ENCODE measurements at places on chromosomes 7 and 10.

- DNase-seq = no peak
Observed at GRCh38 chr10:23381298-23382040, 36.9 kb upstream of the C10orf67 start.

GRCh38 chr10:53029449-53029848 lies 256.9 kb upstream of the MBL2 start:
- DNase-seq = no peak

GRCh38 chr7:1663223-1663622 lies 6.9 kb upstream of the ELFN1 start:
- DNase-seq = no peak

DNA sequence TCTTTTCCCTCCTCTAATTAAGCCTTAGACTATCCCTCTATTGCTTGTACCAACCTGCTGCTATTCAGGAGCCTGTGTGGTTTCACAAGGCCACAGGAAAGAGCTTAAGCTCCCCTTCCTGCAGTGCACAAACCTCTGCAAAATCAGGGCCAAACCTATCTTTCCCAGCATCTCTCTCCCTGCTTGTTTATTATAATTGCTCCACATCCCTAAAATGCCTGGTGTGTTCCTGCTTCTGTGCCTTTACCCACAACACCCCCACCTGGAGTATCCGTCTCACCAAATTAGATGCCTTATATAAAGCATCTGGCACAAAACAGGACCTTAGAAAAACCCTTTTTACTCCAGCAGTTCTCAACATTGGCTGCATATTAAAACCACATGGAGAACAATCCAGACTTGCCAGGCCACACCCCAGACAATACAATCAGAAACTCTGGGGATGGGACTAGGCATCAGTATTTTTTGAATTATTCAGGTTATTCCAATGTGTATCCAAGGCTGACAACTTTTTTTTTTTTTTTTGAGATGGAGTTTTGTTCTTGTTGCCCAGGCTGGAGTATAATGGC lies 16.7 kb downstream of the SEC31B start:
- no peak for DNase-seq

GRCh38 chr10:93149761-93150160 lies 76.1 kb downstream of the CYP26A1 start:
- DNase-seq = peak; percentile 68

GRCh38 chr10:90350122-90350521 lies 507.7 kb downstream of the HTR7 start:
- DNase-seq = no peak

GRCh38 chr10:100723770-100724530 lies 21.4 kb upstream of the PAX2 start:
- DNase-seq = no peak

DNA sequence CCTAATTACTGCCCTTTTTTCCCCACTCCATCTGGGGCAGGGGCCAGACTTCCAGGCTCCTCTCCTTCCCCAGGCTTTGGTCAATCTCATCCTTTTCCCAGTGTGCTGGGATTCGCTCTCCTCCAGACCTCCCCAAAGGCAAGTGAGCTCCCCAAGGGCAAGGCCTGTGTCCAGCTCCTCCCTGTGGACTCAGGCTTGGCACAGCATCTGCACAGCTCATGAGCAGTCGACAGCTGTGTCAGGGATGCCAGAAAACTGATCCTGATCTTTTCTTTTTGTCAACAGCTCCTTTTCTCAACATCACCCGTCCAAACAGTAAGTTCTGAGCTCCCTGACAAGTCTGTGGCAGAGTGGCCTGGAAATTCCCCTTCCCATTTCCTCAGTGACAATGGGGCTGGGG lies 67.1 kb downstream of the C10orf120 start:
- no peak for DNase-seq

- DNase-seq = no peak
Observed at GRCh38 chr7:72781161-72781560, 46.8 kb downstream of the TYW1B start.

DNA sequence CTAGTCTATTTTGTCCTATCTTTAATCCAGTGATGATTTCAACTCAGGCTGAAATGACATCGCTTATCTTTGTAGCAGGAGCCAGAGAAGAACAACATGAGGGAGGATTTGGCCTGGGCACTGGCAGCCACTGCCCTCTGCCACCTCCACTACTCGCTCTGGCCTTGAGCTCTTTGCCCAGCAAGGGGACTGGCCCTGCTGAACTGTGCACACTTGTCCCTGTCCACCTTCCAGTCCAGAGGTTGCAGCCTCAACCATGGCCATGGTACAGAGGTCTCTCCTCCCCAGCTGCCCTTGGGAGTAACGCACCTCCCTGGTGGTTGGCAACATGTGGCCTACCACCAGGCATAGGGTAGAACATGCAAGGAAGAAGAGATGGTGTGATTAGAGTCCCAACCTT lies 8.4 kb downstream of the HABP2 start:
- no peak for DNase-seq

- peak; percentile 69 for DNase-seq
Observed at GRCh38 chr10:44830022-44830421, 81.1 kb upstream of the TMEM72 start.

DNA sequence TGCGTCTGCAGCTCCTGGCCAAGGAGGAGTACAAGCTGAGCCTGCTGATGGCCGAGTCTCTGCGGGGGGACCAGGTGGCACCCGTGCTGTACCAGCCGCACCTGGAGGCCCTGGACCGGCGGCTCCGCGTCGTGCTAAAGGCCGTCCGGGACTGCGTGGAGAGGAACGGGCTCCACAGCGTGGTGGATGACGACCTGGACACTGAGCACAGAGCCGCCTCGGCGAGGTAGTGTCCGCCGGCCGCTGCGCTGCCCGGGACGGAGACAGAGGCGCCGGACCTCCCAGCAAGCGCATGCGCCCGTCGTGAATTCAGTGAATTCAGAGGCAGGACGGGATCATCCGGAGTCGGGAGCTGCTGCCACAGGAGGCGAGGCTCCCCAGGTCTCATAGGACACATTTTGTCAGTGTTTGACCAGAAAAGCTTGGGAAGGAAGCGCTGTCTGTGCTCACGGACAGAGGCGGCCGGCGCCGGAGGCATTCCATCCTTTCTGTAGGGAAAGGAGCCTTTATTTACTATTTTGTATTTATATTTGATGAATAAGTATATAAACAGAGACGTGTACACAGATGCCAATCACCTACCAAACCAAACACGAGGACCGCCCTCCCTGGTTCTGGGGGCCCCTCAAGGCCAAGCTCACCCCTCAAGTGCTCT lies 30.1 kb upstream of the FOXL3 start:
- no peak for DNase-seq

- no peak for DNase-seq
Observed at GRCh38 chr7:131208777-131209176, 118.9 kb upstream of the MKLN1 start.

DNA sequence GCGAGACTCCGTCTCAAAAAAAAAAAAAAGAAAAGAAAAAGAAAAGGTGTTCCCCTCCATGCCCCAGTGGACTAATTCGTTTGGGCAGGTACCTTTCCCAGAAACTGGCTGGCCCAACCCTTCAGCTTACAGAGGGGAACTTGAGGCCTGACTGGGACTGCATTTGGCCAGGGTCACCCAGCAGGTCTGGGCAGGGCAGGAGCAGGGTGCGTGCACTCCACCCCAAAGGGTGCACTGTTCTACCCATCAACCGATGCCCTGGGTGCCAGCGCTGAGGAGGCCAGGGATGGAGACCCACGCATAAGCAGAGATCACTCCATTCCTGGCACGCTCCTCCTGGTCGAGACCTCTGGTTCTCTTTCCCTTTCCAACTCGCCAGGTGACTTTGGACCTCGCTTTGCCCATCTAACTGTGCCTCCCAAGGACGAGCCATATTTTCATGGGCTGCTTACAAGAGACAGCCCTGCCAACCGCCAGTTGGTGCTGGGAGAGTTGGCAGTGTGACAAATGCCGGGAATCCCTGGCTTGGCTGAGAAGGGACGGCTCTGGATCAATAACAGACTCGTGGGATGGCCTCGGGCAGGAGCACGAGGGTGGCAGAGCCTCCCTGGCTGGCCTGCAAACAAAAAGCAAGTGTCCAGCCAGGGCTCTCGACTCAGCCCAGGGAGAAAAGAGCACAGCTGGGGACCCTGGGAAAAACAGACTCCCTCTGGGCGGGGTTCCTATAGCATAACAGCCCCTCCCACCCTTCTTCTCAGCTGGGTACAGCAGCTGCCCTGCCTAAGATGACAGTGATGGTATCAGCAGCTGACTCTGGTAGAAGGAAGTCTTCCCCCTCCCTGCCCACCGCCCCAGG lies 7.9 kb downstream of the HSPB1 start:
- DNase-seq = no peak

GRCh38 chr7:123656544-123657303 lies 1.1 kb downstream of the LMOD2 start:
- DNase-seq = no peak

DNA sequence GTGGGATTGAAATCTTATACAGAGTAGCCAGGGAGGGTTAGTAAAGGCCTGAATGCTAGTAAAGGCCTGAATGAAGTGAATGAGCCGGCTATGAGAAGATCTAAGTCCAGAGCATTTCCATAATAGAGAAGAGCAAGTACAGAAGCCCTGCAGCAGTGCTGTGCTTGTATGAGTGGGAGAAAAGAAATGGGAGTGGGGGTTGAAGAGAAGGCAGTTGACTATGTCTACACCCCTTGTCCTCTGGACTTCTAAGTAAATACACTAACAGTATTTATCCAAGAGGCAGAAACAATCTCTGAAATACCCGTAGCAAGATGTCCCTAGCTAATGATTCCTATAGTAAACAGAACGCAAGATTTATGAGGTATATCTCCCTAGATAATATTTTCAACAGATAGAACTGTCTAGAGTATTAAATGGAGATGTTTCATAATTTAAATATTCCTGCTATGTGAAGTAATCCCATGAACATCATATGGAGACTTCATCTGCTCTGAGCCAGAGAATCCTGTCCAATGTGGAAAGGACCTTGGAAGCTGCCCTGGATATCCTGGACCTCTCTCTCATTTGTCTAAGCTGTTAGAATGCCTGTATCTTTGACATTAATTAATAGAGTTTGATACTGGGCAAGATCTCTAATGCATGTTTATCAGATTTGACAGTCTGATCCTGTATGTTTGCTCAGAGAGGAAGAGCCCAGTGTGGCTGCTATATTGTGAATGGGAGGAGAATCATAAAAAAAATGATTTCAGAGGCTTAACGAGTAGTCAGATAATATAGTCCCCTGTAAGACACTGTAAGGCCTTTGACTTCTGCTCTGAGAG lies 171.6 kb downstream of the LRRN3 start:
- no peak for DNase-seq

- no peak for DNase-seq
Observed at GRCh38 chr10:11086177-11086840, 68.6 kb downstream of the CELF2 start.
